ENCODE measurements at places on chromosomes 6 and 20.

GRCh38 chr6:89048985-89049384 is 31.6 kb upstream of the PNRC1 start:
- no peak for DNase-seq

DNA sequence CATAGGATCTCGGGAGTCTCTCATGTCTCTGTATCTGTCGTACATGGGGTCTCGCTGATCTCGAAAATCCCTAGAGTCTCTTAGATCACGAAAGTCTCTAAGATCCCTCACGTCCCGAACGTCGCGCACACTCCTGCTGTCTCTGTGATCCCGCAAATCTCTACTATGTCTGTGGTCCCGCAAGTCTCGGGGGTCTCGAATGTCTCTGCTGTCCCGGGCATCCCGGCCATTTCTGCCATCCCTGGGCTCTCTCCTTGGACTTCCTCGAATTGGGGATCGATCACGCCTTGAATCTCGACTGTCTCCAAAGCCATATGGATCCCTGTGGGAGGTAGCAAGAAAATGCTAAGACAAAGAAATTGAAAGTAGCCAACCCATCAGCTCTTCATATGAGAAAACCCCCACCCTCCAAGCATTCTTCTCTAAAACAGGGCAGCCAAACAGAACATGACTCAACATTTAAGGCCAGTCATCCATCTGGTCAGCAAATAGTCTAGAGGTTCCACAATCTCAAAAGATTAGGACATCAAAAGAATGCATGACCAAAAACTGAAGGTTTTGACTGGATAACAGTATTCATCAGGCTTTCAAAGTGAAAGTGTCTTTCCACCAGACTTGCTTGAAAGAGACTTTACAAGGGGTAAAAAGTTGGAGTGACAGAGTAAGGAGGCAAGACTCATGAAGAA is 19.4 kb downstream of the NCOA5 start:
- peak; percentile 17 for DNase-seq

DNA sequence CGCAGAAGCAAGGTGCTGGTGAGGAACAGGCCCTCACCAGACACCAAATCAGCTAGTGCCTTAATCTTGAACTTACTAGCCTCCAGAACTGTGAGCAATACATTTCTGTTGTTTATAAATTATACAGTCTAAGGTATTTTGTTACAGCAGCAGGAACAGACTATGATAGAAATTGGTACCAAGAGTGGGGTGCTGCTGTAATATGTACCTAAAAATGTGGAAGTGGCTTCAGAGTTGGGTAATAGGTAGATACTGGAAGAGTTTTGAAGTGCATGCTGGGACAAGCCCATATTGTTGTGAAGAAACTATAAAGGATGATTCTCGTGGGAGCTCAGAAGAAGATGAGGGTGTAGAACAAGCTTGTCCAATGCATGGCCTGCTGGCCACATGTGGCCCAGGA is 866.8 kb downstream of the C6orf118 start:
- no peak for DNase-seq

- peak; percentile 72 for DNase-seq
These were observed at the start of gene GID8 for GRCh38 chr20:62938105-62938888. TSS of gene GID8 (plus strand) at chr20:62938147. CDS start at chr20:62941503, 3,356 bp downstream.

DNA sequence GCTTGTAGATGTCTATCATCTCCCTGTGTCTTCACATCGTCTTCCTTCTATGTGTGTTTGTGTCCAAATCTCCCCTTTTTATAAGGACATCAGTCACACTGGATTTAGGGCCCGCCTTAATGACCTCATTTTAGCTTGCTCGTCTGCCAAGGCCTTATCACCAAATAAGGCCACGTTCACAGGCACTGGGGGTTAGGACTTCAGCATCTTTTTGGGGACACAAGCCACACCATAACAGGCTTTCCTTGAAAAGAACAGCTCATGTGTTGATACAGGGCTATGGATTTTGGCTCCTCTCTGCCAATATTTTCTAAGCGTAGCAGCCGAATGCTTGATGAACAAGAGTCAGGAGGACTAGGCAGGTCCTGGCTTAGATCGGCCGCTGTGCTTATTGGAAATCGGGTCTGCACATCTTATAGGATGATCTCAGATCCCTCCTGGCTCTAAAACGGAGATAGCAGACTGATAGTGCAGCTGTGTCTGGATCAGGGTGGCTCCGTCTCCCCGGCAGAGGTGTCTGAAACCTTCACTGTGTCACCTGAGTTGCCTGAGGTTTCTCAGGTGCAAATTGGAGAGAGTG is 16.2 kb upstream of the TMEM181 start:
- DNase-seq = no peak

DNA sequence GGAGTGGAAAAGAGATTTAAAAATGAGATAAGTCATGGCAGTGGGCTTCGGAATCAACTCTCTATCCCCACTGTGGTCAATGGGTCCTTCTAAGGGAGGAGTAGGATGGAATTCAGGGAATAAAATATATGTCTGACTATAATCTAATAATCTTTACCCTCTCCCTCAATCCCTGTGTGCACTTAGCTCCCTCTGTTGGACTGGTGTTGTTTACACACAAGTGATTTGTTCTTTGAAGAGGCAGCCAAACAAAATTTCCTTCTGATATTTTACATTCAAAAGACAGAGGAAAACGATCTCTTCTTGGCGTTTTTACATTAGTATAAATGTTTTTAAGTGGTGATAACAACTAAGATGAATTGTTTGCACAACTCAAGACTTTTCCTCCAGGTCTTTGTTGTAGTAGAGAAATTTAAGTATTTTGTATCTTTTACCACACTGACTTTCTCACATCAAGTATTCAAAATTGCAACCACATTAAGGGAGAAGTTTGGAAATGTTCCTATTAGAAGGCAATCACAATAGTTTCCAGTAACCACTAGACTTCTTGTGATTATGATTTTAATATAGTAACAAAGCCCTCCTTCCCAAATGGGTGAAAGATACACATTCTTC is 317.8 kb downstream of the CENPW start:
- peak; percentile 6 for DNase-seq

DNA sequence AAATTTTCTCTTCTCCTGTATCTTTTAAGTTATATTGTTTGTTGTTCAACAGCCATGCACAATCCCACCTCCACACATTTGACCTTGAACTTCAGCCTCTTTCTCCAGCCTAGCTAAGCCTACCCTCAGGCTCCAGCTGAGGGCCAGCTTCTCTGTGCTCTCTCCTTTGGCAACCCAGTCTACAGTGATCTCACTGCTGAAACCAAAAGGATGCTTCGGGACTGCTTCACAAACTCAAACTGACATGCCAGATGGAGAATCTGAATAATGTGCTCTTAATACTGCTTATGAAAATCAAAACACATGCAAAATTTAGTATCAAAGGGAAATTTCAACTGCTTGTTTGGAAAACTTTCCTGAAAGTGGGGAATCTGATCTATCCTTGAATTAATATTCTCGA is 16.1 kb upstream of the RIN2 start:
- no peak for DNase-seq

- DNase-seq = no peak
These were observed 700.0 kb downstream of the RFPL4B start for GRCh38 chr6:113047148-113047547.

DNA sequence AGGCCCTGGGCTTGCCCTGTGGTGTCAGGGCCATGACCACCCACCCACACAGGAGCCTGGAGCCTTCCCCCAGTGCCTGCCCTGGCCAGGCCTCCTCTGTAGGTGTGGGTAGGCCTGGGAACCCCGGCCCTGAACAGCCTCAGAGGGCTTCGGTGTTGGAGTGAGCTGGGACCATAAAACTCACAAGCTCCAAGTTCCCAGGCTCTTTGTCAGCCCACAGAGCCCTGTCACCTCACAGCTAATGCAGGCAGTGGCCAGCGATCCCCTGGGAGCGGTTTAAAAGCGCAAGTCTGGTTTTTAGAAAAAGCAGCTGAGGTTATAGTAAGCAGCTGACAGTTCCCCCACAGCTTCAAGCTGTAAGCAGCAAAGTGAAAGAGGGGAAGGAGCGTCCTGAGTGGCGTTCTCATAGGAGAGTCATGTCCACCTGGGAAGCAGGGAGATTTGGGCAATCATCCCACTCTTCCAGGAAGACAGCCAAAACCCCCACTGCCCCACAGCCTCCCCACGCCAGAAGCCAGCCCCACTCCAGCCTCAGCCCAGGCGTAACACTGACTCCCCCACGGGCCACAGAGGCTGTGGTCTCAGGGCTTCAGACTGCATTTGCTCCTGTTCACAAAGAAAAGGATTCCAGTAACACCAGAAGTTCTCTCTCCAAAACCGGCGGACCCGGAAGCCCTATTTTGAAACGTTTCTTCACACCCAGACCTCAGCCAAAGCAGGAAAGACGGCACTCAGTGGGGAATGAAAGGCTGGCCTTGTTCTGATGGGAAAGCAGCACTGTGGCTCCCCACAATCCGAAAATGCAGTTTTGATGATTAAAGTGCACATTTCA is 34.3 kb upstream of the FOXC1 start:
- no peak for DNase-seq

DNA sequence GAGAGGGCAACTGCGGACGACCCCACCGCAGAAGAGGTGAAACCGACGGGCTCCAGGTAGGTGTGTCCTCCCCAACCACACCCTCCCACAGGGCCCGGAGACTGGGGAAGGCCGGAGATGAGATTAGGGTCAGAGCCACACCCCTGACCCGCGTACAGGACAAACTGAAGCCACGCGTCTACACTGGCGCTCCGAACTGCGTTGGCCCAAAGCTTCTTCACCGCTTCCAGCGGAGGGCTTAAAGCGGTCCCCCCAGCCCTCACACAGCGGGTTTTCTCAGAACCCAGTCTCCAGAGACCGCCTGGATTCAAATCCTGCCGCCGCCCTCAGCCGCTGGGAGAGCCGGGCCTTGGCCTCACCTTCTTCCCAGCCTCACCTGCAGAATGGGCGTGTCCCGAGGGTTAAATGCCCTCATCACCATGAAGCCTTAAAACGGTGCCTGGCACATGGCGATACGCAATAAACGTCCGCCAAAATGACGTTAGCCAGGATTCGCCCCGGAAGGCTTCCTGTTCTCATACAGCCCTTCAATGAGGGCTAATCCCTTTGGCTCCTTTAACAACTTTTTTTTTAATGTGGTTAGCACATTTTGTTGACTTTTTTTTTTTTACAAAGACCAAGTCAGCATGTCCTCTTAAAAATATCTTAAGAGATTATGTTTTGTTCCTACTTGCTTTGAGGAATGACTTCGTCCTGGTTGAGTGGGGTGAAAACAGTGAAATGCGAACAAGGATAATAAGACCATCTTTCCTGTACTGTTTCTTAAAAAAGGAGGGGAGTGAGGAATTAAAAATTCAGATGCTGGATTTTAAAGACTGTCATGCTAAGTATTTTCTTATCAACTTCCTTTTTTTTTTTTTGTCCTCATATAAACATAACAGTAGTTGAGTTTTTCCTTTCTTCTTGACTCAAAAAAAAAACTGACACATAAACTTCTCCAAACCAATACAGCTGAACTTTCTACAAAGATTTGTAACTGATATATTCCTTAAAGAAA is 15.1 kb upstream of the ZNF217 start:
- peak; percentile 73 for DNase-seq

DNA sequence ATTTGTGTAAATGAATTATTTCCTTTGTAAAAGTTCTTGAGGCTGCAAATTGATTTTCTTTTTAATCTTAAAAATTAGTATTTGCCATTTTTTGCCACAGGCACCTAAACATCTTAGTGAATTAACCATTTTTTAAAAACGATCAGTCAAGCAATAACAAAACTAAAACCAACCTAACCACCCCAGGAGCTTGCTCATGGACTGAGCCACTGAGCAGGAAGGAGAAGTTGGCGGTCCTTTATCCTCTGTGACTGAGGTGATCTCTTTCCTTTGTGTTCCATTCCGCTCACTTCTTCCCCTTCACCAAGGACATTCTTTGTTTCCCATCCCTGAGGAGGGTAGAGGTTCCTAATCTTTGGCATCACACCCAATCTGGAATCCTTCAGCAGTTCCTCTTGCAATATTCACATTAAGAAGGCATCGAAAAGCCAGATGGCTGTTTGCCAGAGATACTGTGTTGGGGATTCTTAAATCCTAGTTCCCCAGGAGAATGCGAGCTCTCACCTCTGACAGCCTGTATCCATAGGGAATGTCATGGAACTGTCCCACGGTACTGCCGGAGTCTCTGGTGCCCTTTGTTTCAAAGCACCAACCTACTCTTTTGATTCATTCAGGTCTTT is 30.5 kb downstream of the RPRD1B start:
- no peak for DNase-seq

DNA sequence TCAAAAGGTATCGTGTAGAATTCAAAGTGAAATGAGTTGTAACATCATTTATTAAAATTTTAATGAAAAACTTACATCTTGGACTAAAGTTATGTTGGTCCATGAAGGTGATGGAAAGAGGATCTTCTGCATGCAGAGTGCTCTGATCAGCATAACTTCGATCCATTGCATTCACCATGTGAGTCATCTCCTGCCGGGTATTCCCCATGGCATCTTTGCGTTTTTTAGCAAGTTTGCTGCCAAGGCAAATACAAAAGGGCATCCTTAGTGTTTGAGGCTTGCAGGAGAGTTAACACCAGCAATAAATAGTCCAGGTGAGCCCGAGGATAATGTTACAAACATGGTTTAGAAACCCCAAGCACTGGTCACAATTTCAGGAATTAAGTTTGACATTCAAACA is 104.2 kb upstream of the THEMIS start:
- no peak for DNase-seq

- no peak for DNase-seq
These were observed 444.1 kb downstream of the KHDRBS2 start for GRCh38 chr6:61841958-61842357.
